ENCODE measurements at places on chromosomes 6 and 20.
A peak's percentile ranks its signal among the peaks of the same experiment; 100 is the strongest.

GRCh38 chr20:25072226-25072811 is 9.6 kb downstream of the VSX1 start:
- no peak for DNase-seq

DNA sequence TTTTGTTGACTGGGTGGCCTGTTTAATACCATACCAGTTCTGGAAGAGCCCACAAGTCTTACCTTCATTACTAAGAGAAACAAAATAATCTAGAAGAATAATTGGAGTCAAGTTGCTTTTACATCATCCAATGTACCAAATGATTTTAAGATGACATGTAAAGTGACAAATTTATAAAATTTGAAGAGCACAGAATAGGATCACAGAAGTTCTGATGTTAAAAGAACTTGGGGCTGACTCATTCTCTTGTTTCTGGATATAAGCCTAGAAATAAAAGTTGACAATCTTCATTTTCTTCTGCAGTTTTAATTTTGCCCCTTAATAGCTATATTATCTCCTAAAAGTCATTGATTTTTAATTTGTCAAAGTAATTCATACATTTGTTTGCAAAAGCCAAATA is 317.5 kb upstream of the MARCKS start:
- DNase-seq, result no peak

GRCh38 chr6:143485967-143486366 is 25.6 kb downstream of the FUCA2 start:
- no peak for DNase-seq

DNA sequence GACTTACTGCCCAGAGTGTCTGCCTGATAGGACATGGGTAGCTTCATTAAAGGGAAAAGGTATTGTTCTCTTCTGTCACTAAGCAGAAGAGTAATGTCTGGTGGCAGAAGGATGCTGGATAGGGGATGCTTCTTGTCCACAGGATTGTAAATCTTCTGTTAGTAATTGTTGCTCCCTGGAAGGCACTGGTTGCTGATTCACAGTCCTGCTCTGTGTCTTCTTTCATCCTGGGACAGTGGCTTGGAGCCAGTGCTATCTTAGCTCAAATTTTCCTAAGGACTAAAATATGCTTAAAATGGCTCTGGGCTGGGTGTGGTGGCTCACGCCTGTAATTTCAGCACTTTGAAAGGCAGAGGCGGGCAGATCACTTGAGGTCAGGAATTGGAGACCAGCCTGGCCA is 48.0 kb downstream of the SYTL3 start:
- DNase-seq, result no peak

DNA sequence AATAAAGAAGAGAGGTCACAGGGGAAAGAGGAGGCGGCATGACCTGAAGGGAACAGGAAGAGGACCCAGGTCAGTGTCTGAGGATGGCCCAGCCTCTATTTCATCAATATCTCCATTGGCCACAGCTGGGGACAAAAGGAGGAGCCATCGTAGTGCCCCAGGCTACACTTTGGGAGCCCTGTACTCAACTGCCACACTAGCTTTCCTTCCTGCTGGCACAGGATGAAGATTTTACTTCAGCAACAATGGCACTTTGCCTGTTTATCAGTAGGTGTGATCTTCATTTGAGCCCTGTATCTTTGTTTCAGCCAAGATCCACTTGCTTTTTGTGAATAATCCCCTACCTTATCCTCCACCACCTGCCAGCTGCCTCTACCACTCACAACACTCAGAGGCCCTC is 35.4 kb upstream of the RCAN2 start:
- DNase-seq, result no peak

- DNase-seq, result no peak
These were observed 193.5 kb downstream of the UNC5CL start for GRCh38 chr6:40845553-40845952.

DNA sequence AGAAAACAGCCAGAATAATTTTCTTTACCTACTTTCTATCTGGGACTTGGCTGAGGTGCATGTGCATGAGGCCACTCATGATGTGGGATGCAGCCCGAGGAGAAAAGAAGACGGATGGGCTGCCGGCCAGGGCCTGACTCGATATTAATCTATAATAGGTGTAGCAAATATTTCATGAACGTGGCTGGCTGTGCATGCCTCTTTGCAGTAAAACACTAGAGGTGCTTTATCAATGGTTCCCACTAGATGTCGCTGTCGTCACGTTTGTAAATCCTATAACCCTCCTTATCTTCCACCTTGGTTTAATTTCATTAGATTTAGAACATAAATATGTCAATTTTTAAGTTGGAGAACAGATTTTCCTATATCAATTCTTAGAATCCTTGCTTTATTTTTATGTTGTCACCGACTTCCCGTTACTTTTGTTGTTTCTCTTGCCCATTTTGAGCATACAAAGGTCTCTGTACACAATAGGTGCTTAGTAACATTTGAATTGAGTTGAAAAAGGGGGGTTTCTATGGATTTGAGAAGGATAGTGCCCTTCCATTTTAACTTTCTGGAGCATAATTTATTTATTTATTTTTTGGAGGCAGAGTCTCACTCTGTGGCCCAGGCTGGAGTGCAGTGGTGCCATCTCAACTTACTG is 19.6 kb upstream of the FERMT1 start:
- DNase-seq, result peak; percentile 18

DNA sequence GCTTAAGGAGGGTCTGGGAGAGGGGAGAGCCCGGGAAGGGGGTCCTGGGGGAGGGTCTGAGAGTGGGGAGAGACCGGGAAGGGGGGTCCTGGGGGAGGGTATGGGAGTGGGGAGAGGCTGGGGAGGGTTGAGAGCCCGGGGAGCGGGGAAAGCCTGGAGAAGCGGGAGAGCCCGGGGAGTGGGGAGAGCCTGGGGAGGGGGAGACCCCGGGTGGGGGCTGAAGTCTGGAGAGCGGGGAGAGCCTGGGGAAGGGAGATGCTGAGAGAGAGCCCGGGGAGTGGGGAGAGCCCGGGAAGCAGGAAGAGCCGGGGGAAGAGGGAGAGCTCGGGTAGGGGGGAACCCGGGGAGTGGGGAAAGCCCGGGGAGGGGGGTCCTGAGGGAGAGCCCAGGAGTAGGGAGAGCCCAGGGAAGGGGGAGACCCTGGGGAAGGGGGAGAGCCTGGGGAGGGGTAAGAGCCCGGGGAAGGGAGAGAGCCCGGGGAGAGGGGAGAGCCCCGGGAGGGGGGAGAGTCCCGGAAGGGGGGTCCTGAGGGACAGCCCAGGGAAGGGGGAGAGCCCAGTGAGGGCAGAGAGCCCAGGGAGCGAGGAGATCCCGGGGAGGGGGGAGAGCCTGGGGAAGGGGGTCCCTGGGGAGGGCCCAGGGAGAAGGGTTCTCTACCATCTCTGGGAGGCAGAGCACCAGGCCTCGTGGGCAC is 148.5 kb downstream of the SYNDIG1 start:
- DNase-seq, result no peak

GRCh38 chr6:27867051-27867944 is 44.9 kb downstream of the OR2B2 start:
- DNase-seq, result peak; percentile 15

GRCh38 chr6:14664621-14665315 is 547.2 kb downstream of the CD83 start:
- DNase-seq, result no peak

- DNase-seq, result no peak
These were observed at the start of gene SYTL3 for GRCh38 chr6:158649289-158650143. Gene SYTL3, plus strand, starts transcription at chr6:158650054. Its CDS starts 13,215 bp downstream, at chr6:158663269.

DNA sequence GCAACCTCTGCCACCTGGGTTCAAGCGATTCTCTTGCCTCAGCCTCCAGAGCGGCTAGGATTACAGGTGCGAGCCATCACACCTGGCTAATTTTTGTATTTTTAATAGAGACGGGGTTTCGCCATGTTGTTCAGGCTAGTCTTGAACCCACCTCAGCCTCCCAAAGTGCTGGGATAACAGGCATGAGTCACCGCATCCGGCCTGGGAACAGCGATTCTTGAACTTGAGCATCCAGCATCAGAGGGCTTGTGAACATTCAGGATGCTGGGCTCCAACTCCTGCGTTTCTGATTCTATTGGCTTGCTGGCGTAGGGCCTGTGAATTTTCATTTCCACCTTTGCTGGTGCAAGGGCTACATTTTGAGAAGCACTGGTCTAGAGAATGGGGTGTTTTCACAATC is 24.5 kb upstream of the PIM1 start:
- DNase-seq, result no peak

GRCh38 chr6:106141441-106142237 is 55.5 kb downstream of the PRDM1 start:
- no peak for DNase-seq

DNA sequence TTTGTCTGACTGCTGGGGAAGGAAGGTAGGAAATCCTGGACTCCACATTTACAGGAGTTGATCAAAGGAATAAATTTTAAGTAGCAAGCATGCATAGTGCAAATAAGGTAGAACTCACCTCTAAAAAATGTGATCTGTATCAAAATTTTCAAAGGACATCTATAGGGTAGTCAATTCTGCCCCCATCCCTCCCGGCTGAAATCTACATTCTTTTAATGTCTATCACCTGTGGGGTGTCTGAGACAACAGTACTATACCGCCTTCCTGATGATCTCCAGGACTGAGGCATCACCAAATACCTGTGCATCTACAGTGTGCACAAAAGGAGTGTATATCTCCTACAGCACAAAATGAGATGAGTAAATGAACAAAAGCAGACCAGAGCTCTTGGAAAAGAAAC is 19.9 kb downstream of the CPNE1 start:
- no peak for DNase-seq

DNA sequence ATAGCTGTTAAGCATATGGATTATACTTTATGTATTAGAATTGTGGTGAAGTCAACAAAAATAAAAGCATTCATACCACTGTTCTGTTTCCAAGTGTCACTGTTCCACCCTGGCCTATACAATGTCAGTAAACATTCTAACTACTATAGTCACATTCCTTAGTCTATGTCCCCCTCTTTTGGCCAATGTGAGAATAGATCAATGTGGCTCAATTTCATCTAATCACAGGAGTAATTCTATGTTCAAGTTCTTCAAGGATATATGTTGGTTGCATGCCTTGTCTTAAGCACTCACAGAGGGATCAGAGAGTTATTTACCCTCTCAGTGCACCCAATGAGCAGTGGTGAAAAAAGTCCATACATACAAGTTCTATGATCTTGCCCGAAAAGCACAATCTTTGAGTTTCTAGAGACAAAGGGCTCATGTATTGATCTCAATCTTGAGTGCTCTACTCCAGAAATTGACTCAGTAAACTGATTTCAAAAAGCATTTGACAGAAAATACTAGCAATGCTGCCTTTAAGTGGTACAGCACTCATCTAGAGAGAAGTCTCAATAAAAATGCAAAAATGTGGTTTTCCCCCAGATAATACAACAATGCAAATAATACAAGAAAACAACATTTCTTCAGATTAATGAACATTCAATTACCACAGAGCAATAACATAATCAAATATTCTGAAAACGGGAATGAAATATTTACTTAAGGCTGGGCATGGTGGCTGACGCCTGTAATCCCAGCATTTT is 16.5 kb downstream of the SMLR1 start:
- no peak for DNase-seq

Data from NCI-H1417 treated with DMSO at 0.1 percent for 48 hours (cell line).